ENCODE measurements at places on chromosomes 11 and 22.

GRCh38 chr11:68043349-68044144 lies 4.7 kb downstream of the TCIRG1 start:
- DNase-seq = no peak

GRCh38 chr22:48753752-48754517 lies 1073.7 kb downstream of the BRD1 start:
- no peak for DNase-seq

GRCh38 chr11:11931461-11932055 lies 76.9 kb downstream of the DKK3 start:
- DNase-seq = peak; percentile 77

DNA sequence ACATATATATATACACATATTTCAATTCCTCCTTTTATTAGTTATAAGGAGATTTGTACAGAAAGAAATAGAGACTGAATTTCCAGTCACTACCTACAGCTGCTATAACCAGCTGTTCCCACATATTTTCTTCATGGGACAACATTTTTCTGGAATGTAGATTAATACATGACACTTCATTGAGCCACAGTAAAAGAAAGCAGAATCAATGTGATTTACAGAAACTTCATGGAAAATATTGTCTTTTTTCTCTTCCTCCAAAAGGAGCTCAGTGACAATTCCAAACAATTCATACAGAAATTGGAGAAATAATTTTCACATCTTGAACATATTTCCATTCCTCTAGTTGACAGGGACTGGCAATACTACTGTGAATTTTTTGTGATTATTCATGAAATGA lies 249.2 kb downstream of the DLG2 start:
- DNase-seq = no peak

GRCh38 chr11:98625526-98625925 lies 395.2 kb upstream of the CNTN5 start:
- no peak for DNase-seq

- DNase-seq = no peak
Observed at GRCh38 chr22:35301372-35301874, 1.7 kb downstream of the TOM1 start.

GRCh38 chr22:46036558-46037408 lies 59.8 kb upstream of the WNT7B start:
- peak; percentile 58 for DNase-seq

DNA sequence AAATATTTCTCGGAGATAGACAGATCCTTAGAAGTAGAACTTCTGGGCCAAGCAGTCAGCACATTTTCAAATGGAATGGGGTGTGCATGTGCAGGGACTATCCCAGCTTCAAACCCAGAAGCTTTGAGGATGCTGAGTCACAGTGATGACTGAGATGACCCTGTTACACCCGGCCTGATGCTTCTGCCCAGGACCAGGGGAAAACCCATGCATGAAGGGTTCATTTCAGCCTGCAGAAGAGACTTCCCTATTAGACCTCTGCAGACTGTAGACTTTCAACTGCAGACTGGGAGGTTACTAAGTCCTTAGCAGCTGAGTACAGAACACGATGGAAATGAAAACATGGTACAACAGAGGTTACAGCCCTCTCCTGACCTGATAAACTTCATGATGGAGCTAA lies 3.6 kb upstream of the OR2AT4 start:
- no peak for DNase-seq

DNA sequence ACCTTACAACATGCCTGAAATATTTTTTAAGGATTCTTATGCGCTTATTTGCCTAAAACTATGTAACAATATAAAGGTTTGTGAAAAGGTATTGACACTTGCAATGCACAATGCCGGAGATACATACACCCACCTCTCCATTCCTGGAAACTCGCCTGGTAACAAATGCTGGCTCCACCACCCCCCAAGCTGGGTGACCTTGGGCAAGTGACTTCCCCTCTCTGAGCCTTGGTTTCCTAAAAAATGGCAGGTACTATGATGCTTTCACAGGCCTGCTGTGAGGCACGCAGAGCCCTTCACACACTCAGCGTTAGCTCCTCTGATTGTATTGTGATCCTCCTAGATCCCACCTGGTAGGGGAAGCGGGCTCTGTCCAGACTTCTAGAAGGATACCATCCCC lies 2.3 kb downstream of the GAL3ST1 start:
- DNase-seq = no peak

GRCh38 chr11:109423466-109424190 lies 1.6 kb downstream of the C11orf87 start:
- DNase-seq = no peak

GRCh38 chr11:77090046-77090372 lies 12.6 kb upstream of the OMP start:
- DNase-seq = no peak

DNA sequence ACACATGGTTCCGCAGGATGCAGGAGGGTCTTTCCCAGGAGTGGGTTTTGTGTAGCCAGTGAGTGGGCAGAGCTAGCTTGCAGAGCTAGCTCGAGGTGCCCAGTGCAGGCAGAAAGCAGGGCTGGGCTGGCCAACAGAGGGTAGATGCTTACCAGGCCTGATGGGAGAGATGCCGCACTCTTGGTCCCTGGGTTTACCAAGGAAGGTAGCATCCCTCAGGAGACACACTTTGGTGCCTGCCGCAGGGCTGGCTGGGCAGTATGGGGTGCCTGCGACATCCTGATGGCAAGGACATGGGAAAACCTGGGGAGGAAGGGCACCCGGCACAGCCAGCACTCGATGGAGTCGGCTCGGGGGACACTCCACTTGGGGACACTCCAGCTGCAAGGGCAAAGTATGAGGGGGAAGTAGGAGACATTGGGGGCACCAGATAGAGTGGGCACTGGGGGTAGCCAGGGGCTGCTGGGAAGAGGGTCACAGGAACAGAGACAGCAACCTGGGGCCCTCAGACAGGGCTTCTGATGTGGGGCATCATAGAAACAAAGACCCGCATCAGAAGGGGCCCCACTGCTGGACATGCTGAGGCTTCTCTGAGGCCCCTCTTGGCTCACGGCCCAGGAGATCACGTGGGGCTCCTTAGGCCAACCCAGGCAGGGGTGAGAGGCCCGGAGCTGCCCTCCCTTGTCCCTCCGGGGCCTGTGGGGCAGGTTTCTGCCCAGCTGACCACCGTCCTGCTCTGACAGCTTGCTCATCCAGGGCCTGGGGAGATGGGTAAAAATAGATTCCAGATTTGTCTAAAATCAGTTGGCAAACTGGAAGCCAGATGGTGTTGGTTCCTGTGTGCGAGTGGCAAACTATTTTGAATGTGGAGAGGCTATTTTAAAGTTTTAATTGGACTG lies 89.8 kb downstream of the MORC2 start:
- peak; percentile 86 for DNase-seq

- DNase-seq = no peak
Observed at GRCh38 chr11:108880510-108880909, 215.6 kb downstream of the DDX10 start.

- peak; percentile 85 for DNase-seq
Observed at GRCh38 chr22:30005213-30005857, 74.9 kb upstream of the HORMAD2 start.

DNA sequence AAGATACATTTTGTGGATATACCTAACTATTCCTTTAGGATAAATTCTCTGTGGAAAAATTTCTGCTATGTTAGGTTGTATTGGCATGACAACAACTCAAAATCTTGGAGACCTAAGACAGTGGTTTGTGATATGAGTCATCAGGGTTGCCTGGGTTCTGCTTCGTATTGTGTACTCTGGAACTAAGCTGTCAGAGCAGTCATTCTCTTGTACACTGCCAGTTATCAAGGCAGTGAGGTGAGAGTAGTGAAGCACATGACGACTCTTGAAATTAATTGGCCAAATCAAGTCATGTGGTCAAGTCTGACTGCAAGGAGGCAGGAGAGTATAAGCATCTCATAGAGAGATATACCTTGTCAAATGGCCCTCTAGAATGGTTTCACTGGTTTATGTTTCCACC lies 104.4 kb downstream of the FANCF start:
- no peak for DNase-seq

DNA sequence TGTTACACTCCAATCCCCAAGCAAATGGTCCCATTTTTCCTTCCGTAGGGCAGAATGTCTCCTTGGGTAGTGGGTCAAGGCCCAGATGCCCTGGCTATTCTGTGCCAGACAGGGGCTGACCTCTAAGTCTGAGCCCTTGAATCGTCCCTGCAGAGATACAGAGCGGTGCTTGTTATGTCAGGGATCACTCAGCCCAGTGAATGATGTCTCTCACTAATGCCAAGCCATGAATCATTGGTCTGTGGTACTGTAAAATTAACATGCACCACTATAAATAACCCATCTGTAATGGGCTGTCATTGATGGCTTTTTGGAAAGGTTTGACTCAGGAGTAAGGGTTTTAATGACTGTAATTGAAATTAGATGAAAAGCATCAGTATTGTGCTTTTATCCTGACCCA lies 35.3 kb upstream of the KIRREL3 start:
- DNase-seq = no peak

DNA sequence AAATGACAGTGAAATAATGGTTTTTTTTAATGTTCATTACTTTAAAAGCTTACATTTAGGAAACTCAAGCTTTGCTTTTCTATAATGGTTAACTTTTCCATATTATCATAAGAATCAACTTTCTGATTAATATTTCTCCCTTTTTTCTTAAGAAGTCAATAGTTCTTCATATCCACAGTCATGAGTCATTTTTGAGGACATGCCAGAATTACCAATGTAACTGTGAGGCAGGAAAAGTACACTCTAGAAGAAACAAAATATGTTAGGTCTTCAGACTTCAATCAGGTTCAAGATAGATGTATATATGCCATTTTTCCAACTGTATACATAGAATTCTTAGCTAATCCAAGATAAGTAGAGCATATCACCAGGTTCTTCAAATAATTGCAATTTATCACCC lies 10.9 kb downstream of the MS4A6A start:
- DNase-seq = no peak

- DNase-seq = no peak
Observed at GRCh38 chr22:36730176-36730858, 26.8 kb upstream of the CACNG2 start.

- DNase-seq = no peak
Observed at GRCh38 chr22:25911243-25911972, 169.4 kb downstream of the MYO18B start.

- DNase-seq = no peak
Observed at GRCh38 chr22:40181323-40181722, 3.6 kb downstream of the TNRC6B start.

GRCh38 chr22:28750471-28750881 lies 8.6 kb downstream of the HSCB start:
- no peak for DNase-seq

DNA sequence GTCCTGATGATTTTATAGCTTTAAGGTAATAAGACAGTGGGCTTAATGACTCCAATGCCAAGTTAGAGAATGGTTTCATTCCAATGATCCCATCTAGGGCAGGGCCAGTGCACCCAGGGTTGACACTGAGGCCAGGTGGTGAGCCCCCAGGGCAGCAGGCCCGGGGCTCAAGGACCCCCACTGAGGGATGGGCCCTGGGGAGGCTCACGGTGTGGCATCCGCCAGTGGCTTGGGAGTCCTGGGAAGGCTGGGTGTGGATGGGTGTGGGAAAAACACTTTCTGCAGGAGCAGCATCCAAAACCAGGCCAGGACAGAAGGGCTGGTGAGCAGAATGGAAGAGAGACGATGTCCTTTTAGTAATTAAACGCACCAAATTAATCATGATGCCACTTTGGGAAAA lies 626.3 kb downstream of the TBC1D22A start:
- no peak for DNase-seq

DNA sequence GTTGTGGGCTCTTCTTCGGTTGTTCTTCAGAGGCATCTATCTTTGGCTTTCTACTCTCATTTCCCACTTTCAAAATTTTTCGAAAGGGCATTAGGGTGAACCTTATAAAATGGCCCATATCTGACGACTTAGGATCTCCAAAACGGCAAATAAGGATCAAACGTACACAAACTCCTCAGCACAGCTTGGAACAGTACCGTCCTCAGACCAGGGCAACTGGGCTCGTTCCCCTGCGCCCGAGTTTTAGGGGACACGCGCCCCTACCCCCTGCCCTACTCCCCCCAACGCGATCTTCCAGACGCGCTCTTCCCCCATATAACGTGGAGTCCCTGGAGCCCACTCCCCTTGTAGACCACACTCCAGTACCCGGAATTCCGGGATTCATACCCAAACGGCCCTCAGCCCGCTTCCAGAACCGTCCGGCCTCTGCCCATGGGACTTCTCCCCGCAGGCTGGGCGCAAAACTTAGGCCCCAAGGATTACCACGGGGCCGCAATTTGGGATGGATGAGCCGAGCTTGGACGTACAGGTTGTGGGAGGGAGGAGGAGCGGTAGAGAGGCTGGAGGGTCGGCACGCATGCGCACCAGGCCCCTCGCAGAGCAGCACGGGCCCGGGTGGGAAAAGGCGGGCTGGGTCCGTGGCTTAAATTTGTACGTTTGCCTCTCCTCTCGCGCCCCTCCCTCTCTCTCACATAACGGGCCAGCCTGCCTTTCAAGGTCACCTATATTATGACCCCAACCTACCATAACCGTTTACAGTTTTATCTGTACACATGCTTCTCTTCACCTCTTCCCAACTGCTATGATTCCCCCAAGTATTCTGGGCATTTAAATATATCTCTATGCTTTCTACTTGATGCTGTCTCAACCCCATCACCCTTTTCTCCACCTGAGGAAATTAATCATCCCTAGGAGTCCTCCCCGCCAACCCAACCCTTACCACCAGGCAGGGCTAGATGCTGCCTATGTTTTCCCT lies 3.4 kb downstream of the CCDC89 start:
- peak; percentile 73 for DNase-seq

GRCh38 chr11:14095882-14096281 lies 133.4 kb downstream of the SPON1 start:
- DNase-seq = no peak

- DNase-seq = no peak
Observed at GRCh38 chr22:44574057-44574639, 76.1 kb upstream of the RTL6 start.

- DNase-seq = no peak
Observed at GRCh38 chr22:33515795-33516194, 404.5 kb downstream of the LARGE1 start.

GRCh38 chr11:96085319-96085930 lies 161.5 kb upstream of the MTMR2 start:
- no peak for DNase-seq

- DNase-seq = no peak
Observed at GRCh38 chr22:48072777-48073176, 1310.3 kb downstream of the TBC1D22A start.

DNA sequence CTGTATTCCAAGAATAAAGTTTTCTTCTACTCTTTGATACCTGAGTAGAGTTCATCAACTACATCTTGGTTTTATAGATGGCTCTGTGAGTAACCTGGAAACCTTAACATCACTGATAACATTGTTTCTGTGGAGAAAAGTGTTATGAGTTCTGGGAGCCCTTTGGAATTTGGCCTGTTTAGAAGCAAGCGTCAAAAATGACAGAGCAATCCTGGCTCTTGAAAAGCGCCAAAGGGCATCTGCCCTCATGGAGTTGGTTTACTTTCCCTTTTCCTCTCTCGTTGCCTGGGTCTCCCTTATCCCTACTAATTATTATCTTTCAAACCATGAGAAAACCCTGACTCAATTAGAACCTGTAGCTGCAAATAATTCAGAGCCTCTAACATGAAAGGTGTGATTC lies 140.1 kb downstream of the DBX1 start:
- DNase-seq = no peak
